ENCODE measurements at places on chromosomes 4 and X.

DNA sequence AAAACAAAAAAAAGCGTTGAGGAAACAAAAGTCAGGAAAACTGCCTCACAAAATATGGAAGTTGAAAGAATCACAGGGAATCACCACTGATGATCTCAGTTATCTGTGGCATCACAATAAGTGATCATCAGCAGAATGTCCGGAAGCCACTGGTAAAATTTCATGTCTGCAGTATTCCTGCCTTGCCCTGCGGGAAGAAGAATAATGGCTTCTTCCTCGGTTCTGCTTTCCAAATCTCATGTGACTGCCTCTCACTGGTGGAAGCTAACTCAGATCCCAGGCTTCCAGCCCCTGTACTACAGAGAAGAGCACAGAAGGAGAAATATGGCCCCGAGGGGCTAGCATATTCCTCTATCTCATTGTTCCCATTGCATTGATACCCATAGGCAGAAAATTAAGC is 12.7 kb upstream of the ZNF330 start:
- DNase-seq = no peak

DNA sequence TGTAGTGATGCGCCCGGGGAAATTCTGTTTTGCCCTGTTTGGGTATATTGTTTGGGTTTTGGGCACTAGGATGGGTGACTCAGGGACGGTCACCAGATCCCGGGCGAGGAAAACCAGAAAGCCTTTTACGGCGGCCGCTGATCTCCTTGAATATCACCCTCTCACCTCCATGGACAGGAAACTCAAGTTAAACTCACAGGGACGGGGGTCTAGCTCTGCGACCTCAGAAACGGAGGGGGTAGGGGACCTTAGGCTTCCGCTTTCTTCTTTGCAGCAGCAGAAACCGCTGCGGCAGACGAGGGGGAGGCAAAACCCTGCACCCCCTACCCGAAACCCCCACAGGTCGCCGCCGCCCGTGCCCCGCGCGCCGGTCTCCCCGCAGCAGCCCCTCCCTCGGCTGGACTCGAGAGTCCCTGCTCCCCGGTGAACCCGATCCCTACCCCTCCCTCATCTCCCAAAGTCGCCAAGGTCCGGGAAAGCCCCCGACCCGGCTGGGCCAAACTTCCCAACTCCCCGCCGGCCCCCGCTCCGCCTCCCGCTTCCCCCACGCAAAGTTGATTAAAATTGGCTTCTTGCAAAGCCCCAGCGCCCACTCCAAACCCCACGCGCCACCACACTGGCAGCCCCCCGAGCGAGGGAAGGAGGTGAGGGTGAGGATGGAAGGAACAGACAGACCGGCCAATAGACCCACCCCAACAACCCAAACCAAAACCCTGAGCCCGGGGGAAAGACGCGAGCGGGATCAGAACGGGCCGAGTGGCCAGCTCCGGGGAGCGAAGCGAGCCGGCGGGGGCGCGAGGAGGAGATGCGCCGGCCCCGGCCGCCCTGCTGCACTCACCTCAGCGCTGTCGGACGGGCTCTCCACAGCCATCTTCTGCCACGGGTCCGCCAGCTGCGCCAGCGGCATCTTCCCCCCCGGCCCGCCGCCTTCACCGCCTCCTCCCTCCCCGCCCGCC is 705 bp downstream of the RPS6KA3 start:
- DNase-seq = no peak

DNA sequence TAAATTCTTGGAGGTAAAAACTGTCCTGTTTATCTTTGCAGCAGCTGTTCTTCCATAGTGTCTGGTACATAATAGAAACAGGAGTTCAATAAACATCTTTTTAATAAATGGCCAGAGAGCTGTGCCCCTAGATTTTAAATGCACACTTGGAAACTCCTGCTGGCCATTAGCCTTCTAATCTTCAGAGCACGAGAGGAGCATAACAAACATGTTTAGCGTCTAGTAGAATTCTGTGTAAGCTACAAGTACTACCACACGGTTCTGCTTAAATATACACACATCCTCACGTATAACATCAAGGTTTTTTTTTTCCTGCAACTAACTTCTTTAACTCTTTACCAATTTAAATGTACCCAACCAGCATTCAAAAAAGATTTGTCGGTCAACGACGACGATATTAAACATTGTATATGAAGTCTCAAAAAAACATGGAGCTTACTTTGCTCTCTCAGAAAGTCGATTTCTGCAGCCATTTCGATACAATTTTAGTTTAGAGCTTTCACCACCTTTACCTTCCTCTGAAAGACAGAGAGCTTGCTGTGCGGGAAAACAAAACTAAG is 628 bp downstream of the SCLT1 start:
- DNase-seq = no peak

- no peak for DNase-seq
Observed at GRCh38 chr4:6778435-6778834, 4.1 kb upstream of the KIAA0232 start.

GRCh38 chr4:165519591-165519990 is 140.8 kb downstream of the CPE start:
- no peak for DNase-seq

GRCh38 chr4:70703619-70704214 is 15.4 kb downstream of the UTP3 start:
- no peak for DNase-seq

GRCh38 chrX:20320461-20321159 is 53.9 kb upstream of the RPS6KA3 start:
- DNase-seq = no peak

GRCh38 chr4:87041141-87041540 is 106.3 kb downstream of the AFF1 start:
- DNase-seq = no peak

DNA sequence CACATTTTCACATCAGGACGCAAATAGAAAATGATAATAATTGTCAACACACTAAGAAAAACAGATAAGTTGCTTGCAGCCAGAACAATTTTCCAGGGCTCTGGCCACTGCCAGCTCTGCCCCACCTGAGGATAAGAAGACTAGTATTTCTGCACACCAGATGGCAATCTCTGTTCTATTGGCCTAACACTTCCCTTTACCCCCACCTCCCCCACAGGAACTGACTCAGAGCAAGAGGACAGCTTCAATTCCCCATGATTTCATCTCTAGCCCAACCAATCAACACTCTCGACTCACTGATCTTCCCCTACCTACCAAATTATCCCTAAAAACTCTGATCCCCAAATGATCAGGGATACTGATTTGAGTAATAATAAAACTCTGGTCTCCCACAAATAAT is 164.0 kb downstream of the SMARCA1 start:
- DNase-seq = no peak

GRCh38 chr4:165301833-165302232 is 25.6 kb upstream of the MSMO1 start:
- no peak for DNase-seq

- no peak for DNase-seq
Observed at GRCh38 chr4:19213388-19213787, 1038.3 kb upstream of the SLIT2 start.

DNA sequence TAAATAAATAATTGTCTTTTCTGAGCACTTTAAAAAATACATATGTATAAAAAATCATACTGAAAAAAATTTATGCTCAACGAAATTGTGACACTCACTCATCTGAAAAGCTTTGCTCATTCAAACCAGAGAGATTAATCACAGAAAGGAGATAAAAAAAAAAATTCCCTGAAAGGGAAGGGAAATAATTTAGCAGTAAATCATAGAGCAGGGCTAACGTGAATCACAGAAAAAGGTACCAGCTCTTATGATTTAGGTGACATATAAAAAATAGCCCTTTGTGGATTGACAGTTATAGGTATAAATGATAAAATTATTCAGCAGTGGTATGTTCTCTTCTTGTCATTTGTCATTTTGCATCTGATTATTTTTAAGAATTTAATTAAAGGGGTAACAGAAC is 552.7 kb upstream of the TENM3 start:
- DNase-seq = no peak

DNA sequence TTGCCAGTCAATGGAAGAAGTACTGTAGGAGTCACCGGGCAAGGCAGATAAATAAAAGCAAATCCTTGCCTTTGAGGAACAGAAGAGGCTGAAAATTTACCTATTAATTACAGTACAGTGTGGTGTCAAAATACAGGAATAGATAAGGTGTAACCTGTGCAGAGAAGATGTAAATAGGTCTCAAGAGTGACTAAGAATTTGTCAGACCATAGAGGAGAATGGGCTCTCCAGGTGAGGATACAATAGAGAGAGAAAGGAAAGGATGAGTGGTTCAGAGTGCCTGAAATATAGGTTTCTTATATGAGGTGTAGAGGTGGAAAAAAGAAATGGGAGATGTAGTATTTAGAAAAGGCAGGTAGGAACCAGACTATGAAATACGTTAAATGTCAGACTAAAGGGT is 801 bp upstream of the ZC4H2 start:
- DNase-seq = no peak

- no peak for DNase-seq
Observed at GRCh38 chrX:133852837-133853356, 132.5 kb downstream of the GPC3 start.

DNA sequence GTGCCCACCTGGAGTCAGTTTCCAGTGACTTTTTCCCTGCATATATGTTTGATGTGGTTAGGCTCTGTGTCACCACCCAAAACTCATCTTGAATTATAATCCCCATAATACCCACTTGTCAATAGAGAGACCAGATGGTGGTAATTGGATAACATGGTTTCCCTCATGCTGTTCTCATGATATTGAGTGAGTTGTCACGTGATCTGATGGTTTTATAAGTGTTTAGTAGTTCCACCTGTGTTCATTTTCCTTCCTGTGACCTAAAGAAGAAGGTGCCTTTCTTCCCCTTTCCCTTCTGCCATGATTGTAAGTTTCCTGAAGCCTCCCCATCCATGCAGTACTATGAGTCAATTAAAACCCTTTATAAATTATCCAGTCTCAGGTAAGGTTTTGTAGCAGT is 740.9 kb downstream of the ARAP2 start:
- no peak for DNase-seq

DNA sequence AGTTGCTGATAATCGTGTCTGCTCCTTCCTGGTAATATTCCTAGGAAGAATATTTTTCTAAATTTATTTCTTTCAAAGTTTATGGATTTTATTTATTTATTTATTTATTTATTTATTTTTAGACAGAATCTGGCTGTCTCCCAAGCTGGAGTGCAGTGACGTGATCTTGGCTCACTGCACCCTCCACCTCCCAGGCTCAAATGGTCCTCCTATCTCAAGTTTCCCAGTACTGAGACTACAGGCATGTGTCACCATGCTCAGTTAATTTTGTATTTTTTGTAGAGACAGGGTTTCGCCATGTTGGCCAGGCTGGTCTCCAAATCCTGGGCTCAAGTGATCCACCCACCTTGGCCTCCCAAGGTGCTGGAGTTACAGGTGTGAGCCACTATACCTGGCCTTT is 48.9 kb downstream of the PDLIM5 start:
- no peak for DNase-seq

DNA sequence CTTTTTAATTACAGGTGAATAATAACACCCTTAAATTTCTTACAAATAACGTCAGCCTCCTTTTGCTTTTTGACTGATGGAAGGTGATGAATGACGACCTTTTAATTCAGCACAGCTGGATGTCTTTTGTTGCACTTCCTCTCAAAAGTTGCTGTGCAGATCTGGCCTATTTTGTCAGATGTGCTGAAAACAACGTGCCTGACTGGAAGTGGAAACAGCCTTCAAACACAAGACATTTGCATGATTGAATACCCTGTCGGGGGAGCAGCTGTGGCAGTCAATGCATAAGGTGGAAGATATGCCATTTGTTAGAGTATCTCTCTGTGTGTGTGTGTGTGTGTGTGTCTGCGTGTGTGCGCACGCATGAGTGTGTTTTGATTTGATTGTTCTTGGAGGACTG is 579.7 kb downstream of the SPRY1 start:
- DNase-seq = no peak

GRCh38 chr4:153634738-153635353 is 49.2 kb upstream of the TLR2 start:
- no peak for DNase-seq

DNA sequence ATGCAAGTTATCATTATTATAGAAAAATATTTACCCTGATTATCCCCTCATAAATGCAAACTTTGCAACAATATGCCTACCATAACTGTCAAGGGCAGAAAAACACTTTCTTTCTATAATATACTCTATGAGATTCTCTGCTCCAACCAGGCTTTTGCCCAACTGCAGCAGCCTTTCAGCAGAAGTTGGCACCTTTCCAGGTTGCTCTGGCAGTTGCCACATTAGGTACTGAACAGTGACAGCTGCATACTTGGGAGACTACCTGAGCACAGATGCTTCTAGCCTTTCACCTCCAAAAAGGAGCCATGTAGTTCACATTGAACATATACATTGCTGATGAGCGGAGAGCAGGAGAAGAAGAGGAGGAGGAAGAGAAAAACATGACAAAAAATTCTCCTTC is 69.5 kb upstream of the BRWD3 start:
- DNase-seq = no peak

GRCh38 chr4:100386270-100386669 is 131.6 kb downstream of the EMCN start:
- no peak for DNase-seq

DNA sequence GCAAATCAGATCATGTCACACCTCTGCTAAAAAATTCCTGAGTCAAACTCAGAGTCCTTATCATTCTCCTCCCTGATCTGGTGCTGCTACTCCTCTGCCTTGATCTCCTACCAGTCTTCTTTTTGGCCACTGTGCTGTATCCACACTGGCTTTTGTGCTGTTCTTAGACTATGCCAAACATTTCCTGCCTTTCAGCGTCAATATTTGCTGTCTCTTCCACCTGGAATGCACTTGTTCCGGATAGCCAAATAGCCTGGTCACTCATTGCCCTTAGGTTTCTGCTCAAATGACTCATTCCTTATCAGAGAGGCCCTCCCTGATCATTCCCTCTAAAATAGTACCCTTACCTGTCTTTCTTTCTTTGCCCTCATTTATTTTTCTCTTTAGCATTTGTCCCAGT is 24.4 kb upstream of the RP2 start:
- no peak for DNase-seq

GRCh38 chr4:37389967-37390580 is 145.5 kb downstream of the NWD2 start:
- peak; percentile 2 for DNase-seq

DNA sequence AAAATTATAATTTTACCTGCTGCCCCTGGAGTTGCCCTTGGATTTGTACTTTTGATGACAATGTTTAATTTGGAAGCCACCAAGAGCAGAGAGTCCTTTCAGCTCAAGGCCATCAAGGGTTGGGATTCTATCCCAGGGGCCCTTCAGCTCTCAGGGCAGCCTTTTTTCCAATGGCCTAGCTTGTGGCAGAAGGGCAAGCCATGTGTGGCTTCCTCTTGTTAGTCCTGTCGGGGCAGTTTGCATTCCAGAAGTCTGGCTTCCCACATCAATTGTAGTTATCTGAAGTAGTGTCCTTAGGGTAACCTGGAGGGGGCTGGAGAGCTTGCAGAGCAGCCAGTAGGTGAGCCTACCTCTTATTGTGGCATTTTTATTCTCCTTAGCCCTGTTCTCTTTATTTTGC is 569.4 kb downstream of the TRAM1L1 start:
- DNase-seq = no peak

DNA sequence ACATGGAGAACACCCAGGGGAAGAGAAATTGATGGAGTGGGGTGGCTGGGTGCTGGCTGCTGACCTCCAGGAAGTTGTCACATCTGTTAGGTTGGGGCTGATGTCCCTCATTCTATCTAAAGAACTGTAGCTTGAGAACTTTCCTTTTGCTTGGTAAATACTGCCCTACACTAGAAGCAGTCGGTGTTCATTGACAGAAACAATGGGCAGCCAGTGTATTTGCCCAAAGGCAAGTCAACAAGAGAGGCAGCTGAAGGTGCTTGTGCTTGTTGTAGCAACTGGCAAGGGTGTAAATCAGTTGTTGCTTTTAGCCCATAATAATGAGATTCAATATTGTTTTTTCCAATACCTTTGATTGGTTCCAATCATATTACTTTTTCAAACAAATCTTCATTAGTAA is 956 bp downstream of the TMEM154 start:
- DNase-seq = no peak

- DNase-seq = peak; percentile 4
Observed at GRCh38 chr4:93313197-93313596, 515.4 kb upstream of the ATOH1 start.

Measured in HFF-Myc (cell line).